ENCODE measurements at places on chromosomes 5 and 9.
A peak's percentile ranks its signal among the peaks of the same experiment; 100 is the strongest.

GRCh38 chr5:2529371-2530092 lies 221.9 kb downstream of the IRX2 start:
- DNase-seq, result no peak

- DNase-seq, result no peak
These were observed 103.2 kb upstream of the VCAN start for GRCh38 chr5:83368319-83368718.

DNA sequence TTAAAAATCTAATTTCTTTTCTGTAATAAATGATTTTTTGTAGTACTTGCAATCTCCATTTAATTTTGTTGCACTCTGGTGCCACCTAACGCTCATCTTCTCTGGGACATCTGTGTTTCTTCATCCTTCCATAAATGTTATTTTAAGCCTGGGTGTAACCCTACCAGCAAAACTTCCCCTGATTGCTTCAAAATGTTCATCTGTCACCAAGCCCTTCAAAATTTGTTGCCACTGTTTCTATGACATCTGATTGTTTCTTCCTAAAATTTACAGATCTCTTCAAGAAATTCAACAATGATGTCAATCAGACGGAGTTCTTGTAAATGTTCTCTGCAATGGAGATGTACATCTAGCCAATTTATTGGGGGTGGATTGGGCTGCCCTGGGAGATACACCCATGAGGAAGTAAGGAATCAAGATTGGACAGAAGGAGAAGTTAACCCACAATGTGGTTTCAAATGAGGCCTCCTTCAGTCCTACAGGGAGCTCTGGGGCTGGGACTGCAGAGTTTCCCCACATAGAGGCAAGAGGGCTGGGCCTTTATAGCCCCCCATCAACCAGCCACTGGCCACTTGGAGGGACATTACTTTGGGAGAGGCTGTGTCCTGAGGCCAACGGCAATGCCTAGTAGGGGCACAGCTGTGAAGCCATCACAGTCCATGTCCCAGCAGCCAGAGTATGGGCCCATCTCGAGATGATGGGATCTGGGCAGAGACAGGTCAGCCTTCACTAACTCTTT lies 23.3 kb downstream of the MCTP1 start:
- DNase-seq, result no peak

- DNase-seq, result no peak
These were observed 95.1 kb downstream of the NMUR2 start for GRCh38 chr5:152309926-152310450.

DNA sequence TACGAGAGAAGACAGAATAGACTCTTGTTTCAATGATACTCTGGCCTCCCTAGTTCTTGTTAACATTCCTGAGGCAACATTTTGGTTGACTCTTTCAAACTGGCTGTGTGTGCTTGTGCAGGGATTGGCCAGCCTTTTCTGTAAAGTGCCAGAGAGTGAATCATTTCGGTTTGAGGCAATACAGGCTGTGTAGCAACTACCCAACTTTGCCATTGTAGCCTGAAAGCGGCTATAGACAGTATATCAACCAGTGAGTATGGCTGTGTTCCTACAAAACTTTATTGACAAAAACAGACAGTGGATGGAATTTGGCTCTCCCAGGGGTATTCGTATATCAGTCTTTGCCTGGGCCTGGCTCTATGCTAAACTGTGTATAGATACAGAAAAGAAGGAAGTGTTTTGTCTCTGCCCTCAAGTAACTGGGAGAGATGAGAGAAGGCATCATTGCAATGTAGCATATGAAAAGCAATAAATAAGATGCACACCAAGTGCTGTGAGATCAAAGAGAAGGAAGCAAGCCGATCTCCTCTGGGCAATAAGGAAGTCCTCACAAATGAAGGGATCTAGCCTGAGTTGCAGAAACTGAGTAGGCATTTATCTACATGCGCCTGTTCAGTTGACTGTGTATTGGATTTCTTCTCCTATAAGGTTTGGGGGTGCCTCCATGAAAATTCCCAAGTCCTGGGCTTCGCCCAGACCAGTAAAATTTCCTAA lies 568.0 kb upstream of the KLF4 start:
- no peak for DNase-seq

GRCh38 chr9:1879501-1879900 lies 135.6 kb upstream of the SMARCA2 start:
- DNase-seq, result no peak

- DNase-seq, result peak; percentile 61
These were observed 103.9 kb downstream of the SPOCK1 start for GRCh38 chr5:137395011-137395755.
